ENCODE measurements at places on chromosomes 7 and 10.

- no peak for DNase-seq
These were observed 8.5 kb downstream of the RASSF4 start for GRCh38 chr10:44968091-44968490.

GRCh38 chr7:81816312-81816711 is 46.5 kb upstream of the HGF start:
- DNase-seq = no peak

DNA sequence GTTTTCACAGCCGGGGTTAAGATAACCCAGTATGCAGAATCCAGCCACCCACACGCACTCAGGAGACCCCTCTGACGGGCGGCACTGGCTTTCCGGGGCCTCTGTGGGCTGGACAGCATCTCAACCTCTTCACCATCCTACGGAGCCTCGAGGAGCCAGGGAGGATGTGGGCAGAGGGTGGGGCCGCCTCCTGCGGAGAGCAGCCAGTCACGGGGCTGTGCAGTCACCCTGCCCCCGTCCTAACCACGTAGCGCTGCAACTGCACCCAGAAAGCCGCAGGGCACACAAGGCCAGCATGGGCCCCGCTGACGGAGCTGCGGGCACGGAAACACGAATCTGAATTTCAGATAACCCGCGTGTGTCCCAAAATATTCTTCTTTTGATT is 270.3 kb downstream of the ELFN1 start:
- DNase-seq = no peak

GRCh38 chr7:135811506-135811905 is 62.9 kb upstream of the FAM180A start:
- no peak for DNase-seq

- DNase-seq = no peak
These were observed 92.6 kb downstream of the CYTH3 start for GRCh38 chr7:6179620-6180343.

DNA sequence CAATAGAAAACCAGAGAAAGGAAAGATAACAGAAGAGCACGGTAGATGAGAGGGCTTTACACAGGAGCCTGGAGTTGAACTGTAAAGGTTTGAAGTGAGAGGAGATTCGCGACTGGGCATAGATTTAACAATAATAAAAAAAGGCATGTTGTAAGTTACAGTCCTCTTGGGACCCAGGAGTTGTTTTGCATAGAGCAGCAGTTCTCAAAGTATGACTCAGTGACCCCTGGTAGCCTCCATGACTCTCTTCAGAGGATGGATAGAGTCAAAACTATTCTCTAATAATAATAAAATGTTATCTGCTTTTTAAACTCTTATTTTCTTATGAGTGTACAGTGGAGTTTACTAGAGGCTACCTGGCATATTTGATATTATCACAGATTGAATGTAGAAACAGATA is 262.3 kb downstream of the SORCS3 start:
- DNase-seq = peak; percentile 35
